Kidney (tissue), 22 donors: ENCODE measurements at places on chromosomes 16 and 17.

DNA sequence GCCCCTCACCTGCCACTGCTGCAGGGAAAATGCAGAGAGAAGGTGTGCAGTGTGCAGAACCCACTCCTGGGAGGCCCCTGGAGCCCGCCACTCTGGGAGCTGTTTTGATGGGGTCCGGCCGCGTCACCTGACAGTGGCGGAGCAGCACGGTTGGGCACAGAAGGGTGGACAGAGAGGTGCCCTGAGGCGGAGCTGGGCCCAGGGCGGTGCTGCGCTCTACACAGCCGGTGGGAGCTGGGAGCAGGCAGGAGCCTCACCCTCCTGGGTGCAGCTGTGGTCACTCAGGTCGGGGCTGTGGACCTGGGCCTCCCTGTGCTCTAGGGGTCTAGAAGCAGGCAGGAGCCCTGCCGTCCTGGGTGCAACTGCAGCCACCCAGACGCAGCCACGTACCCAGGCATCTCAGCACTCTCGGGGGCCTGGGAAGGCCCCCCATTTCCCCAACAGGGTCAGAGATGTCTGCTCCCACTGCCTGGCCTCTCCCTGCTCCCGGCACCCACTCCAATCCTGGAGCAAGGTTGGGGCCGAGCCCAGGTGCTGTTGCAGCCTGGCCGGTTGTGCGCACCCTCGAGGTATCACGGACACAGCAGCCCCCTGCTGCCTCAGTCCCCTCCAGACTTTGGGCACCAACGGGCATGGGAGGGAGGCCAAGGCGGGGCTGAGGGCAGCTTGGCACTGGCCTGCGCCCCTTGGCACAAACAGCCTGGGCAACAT, 304.4 kb upstream of the AXIN2 start:
- DNase-seq: no peak

GRCh38 chr17:28385037-28385400, 13.5 kb downstream of the SARM1 start:
- no peak for DNase-seq

- DNase-seq: no peak
Measured at GRCh38 chr17:33121756-33122155, 130.1 kb downstream of the SPACA3 start.

GRCh38 chr17:15213381-15214087, 51.6 kb downstream of the PMP22 start:
- DNase-seq: no peak

GRCh38 chr16:84555418-84556196, 51.1 kb upstream of the MEAK7 start:
- no peak for DNase-seq

GRCh38 chr17:58270476-58271215, 10.1 kb downstream of the MPO start:
- DNase-seq: no peak

DNA sequence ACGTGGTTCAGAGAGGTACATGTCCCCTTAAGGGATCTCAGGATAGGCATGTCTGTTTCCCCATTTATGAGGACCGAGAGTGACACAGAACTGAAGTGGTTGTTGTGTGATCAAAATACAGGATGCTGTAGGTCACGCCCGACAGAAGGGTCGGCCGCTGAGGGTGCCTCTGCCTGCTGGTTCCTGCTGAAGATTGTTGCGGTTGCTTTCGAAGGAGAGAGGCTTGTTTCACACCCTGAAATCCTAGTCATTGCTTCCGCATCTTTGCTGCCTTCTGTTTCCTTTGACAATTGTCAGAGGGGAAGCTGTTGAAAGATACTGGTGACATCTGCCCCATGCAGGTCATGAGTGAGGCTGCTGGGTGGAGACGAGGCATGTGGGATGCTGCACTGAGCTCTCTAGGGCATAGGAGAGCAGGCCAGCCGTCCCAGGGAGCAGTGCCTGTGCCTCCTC, 3.8 kb upstream of the NAT9 start:
- no peak for DNase-seq

- DNase-seq: no peak
Measured at GRCh38 chr16:82037251-82037650, 2.2 kb downstream of the HSD17B2 start.

DNA sequence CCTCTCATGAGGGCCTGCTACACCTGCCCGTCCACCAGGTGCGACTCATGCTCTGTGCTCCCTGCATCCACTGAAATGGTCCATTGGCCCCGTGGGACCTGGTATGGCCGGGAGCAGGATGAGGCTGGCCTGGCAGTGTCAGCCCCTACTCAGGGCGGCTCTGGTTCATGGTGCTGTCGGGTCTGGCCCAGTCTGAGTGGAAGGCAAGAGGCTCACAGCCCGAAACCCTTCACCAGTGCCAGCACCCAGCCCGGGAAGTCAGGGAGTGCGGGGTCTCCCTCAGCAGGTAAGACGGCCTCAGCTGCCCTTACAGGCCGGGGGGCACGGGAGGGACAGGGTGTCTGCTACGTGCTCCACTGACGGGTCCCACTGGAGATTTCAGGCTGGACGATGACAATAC, 40.5 kb upstream of the RASD1 start:
- DNase-seq: no peak

- DNase-seq: no peak
Measured at GRCh38 chr17:65618516-65618915, 57.1 kb upstream of the AXIN2 start.

- DNase-seq: no peak
Measured at GRCh38 chr16:8812162-8812843, 14.7 kb downstream of the PMM2 start.

GRCh38 chr17:14214271-14214670, 22.4 kb downstream of the CDRT15 start:
- no peak for DNase-seq

- no peak for DNase-seq
Measured at GRCh38 chr16:78407191-78407590, 307.7 kb downstream of the WWOX start.

DNA sequence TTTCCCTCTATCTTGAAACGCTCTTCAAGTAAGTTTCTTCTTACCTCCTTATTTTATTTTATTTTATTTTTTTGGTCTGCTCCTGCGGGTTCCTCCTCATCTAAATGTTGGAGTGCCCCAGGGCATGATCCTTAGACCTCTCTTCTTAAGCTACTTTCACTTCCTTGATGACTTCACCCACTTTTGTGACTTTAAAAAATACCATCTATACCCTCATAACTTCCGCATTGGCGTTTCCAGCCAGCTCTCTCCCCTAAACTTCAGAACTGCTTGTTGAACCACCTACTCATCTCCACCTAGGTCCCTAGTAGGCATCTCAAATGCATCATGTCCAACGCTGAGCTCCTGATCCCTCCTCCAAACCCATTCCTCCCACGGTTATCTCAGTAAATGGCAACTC, 51.4 kb upstream of the NFAT5 start:
- DNase-seq: no peak

DNA sequence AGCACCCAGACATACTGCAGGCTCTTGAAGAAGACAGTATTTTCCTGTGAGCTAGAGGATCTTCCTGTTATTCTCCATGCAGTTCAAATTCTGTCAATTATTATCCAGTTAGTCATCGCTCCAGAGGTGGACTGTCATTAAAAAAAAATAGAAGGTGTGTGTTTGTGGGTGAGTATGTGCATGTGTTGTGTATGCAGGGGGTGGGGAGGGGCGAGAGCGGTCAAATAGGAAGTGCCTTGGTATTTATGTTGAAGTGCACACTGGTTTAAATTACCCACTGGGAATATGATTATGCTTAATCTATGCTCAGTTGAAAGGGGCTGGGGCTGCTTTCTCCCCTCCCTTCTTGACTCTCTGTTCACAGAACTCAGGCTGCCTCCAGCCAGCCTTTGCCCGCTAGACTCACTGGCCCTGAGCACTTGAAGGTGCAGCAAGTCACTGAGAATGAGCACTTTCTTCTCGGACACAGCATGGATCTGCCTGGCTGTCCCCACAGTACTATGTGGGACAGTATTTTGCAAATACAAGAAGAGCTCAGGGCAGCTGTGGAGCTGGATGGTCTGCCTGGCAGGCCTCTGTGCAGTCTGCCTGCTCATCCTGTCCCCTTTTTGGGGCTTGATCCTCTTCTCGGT, at the start of gene HSD17B2:
HSD17B2 (plus strand) TSS at position 273 of the 632 bp plus-strand sequence; CDS start at position 445, 172 bp downstream.
- DNase-seq: no peak

GRCh38 chr17:57372156-57372555, 115.8 kb downstream of the MSI2 start:
- no peak for DNase-seq

DNA sequence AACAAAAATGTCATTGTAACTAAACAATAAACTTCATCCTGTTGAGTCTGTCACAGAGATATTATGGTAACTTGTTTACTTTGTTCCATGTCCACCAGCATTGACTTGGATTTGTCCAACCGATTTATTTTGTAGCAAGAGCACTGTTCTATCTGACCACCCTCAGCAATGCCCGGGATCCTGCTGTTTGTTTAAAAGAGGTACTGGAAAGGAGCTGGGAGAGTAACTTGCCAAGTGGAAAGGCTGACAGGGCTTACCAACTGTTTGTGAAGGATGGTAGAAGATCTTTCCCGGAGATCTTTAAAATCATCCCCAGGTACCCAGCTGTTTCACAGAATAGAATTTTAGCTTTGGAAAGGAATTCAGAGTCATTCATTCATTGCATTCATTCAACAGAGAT, 59.1 kb upstream of the BCAR1 start:
- DNase-seq: no peak

- DNase-seq: no peak
Measured at GRCh38 chr16:77262971-77263370, 63.8 kb downstream of the SYCE1L start.

- peak; percentile 79 for DNase-seq
Measured at GRCh38 chr17:59893676-59894100, 767 bp downstream of the RPS6KB1 start.

GRCh38 chr17:20059728-20060188, 50.6 kb downstream of the SPECC1 start:
- DNase-seq: no peak

DNA sequence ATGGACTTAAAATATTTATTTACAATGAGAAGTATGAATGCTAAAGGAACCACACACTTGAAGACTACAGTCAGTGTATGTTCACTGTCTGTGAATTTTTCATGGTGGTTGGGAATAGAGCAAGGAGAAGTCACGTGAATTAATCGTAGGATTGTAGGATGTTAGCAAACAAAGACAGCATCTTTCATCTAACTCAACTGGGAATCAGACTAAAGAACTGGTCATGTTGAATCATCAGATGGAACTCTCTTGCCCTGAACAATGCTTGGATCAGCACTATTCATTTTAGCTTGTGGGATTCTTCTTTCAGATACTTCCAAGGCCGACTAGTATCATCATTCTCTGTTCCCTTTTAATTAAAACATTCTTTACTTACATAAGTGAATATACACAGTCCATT, 18.1 kb downstream of the KCNJ2 start:
- no peak for DNase-seq

DNA sequence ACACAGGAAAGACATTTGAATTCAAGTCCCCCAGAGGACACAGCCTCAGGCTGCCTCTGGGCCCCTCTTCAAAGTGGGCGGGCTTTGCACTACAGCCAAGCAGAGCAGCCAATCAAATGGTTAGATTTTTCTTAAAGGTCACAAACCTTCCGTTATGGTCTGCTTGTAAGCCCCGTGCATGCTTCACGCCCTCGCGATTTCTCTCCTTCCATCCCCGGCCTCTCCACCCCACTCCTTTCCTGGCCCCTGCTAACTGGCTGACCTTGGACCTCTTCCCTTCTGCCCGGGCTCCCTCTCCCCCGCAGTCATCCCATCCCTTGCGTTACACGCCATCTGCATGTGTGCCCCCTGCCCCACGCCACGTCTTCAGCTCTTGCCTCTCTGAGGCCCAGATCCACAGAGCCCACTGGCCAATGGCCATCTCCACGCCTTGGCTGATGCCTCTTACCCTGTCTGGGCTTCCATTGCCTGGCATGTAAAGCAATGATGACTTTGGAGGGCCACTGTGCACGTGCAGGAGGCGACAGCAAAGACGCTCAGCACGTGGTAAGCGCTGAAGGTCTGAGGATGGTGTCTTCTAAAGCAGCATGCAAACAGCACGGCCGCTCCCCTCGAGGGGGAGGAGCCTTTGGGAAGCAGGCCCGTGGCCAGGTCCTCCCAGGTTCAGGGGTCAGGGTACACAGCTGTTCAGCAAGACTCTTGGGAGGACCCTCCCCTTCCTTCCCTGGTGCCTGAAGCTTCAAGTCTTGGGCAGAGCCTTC, 86.8 kb downstream of the ZDHHC7 start:
- DNase-seq: peak; percentile 75

GRCh38 chr17:79960788-79961522, 74.7 kb downstream of the TBC1D16 start:
- no peak for DNase-seq

- no peak for DNase-seq
Measured at GRCh38 chr17:1229900-1230501, 40.2 kb upstream of the BHLHA9 start.

- DNase-seq: no peak
Measured at GRCh38 chr17:18891541-18891940, 33.6 kb downstream of the PRPSAP2 start.

- no peak for DNase-seq
Measured at GRCh38 chr16:9597967-9598730, 506.7 kb downstream of the HAPSTR1 start.
